ENCODE measurements at places on chromosomes 4 and X. TPM values are rescaled to one million over a fixed set of nuclear protein-coding genes. Genes with fewer than 3 reads are reported as not detected.

Gene GJB1
- not detected for total RNA-seq

Gene FRMPD4
- total RNA-seq, result 14.0 TPM

Gene PCDH18
- total RNA-seq, result 33.5 TPM

Gene HELT
- not detected for total RNA-seq

Gene S100G
- not detected for total RNA-seq

Gene SMR3B
- not detected for total RNA-seq

Gene IL1RAPL2
- not detected for total RNA-seq

Gene RS1
- total RNA-seq, result not detected

Gene BMPR1B
- total RNA-seq, result under 0.01 TPM

Gene PPBP
- total RNA-seq, result not detected

Gene SRPX2
- 73.2 TPM for total RNA-seq

All from placental pericyte (primary cell).